ENCODE measurements at places on chromosomes 1 and 21.

GRCh38 chr1:156122519-156123355 lies 8.2 kb downstream of the LMNA start:
- DNase-seq = no peak

GRCh38 chr1:2530513-2531361 lies 674 bp upstream of the HES5 start:
- DNase-seq = no peak

GRCh38 chr1:198258491-198258890 lies 101.7 kb downstream of the NEK7 start:
- no peak for DNase-seq

DNA sequence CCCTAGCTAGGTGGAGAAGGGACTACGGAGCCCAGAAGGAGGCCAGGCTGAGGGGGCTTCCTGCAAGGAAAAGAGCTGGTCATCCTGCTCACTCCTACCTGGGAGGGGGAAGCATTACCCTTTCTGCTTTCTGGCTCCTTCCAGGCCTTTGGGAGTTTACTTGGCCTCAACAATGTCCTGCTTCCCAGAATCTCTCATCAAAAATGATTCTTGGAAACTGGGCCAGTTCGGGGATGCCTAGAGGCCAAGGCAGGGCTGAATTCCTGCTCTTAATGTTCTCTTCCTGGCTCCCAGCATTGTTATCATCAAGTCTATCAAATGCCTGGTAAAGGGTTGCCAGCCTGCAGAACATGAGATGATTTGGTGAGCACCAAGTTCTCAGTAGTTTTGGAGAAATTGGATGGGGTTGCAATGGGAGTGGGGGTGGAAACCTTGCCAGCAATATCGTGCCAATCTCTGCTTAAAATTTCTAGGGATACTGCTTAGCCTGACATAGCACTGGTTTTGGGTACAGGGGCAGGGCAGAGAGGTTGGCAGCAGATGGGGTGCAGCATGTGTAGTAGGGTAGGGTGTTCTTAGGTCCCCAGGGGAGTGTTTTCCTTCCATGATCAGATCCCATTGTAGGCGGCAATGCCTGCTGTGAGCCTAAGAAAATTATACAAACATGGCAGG lies 7.7 kb upstream of the PAFAH2 start:
- DNase-seq = no peak

GRCh38 chr21:45226540-45227326 lies 61.0 kb downstream of the POFUT2 start:
- DNase-seq = peak; percentile 59

DNA sequence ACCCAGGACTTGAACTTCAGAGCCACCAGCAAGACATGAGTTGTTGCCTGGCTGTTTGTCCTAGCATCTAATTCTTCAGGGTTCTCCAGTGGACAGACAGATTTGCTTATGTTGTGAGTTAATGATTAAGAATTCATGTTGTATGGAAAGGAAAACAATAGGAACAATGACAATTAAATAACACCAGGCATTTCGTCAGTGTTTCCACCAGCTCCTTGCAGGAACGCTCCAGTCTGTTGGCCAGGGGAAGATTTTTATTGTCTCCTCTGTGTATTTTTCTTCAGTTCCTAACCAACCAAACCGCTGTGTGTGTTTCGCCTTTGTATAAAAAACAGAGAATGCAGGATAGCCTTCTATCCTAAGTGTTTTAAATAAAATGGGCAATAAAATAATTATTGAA lies 64.4 kb upstream of the PTGFR start:
- DNase-seq = no peak

DNA sequence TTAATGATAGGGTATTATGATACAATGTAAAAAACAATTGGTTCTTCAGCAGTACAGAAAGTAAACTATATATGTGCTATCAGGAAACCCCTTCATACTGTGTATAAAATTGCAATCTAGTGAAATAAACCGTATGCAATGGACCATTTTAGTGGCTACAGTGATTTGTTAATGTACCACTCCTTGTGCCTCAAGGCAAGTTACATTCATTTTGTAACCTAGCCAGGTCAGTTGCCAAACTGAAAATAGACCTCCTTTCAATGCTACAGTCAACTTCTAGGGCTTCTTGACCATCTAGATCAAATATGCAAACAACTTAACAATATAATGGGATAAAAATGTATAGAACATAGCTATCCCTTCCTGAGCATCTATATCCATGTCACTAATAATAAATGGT lies 52.0 kb upstream of the RAVER2 start:
- no peak for DNase-seq

GRCh38 chr1:162881590-162881989 lies 20.6 kb upstream of the CCDC190 start:
- no peak for DNase-seq

DNA sequence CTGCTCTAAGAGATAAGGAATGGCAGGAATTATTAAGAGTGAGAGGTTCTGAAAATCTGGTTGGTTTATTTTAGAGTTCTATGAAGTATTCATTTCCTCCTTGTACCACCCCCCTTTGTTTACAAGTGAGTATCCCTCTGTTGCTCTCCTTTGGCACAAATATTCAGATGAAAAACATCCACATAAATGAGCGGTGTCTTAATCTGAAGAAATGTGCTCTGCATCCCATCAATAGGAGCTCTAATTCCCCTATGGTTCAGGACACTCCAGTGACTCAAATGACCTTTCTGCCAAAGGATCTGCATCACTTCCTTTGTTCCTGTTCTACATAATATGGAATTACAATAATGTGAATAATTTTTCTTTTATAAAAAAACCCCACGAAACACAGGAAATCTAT lies 16.6 kb downstream of the DDAH1 start:
- DNase-seq = no peak

- no peak for DNase-seq
Observed at GRCh38 chr1:19969898-19970660, 9.3 kb downstream of the PLA2G2A start.

DNA sequence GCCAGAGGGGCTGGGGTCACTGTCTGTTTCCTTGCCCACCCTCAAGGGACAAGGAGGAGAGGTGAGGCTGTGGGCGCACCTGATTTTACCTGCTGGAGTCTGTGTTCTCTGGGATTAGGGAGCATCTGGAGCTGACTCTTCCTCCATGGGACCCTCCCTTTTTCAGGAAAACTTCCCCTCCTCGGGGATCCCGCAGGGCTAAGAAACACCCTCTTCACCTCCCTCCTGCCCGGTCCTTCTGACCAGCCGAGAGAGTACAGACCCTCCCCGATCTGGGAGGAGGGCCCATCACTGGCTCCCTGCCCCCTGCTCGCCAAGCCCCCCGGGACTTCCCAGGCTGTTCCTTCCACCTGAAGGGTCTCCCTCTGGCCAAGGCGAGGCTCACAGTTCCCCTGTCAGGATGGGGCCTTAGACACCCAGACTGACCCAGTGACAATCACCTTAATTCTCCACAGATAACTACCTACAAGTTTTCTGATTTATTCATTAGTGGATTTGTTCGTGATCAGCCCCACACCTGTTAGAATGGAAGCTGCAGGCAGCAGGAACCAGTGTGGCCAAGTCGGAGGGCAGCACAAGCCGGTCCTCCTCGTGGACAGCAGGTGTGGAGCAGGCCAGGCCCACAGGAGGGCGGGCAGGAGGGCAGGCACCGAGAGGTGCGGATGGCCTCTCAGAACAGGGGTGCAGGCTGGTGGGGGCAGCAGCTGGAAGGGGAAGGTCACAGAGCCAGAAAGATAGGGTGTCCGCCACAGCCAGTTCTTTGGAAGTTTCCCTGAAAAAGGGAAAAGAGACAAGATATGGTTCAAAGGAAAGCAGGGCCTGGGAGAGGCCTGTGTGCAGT lies 15.9 kb upstream of the SAMD11 start:
- no peak for DNase-seq

DNA sequence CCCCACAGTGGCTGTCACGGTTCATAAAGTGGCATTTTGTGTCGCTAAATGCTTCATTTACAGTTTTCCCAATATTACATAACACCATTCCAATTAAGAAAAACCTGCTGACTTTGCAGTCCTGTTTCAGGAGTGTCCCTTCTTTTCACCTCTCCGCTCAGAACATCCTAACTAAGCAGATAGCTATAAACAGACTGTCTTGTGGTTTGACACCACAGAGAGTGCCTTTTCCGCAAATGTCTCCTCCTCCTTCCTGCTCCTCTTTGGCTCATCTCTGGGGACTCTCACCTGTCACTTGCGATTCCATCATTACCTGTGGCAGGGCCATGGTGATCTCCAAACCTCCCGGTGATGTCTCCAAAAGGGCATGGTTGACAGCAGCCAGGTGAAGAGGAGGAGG lies 119.0 kb downstream of the CNIH3 start:
- no peak for DNase-seq

GRCh38 chr1:6338695-6339094 lies 54.9 kb downstream of the ACOT7 start:
- DNase-seq = no peak

DNA sequence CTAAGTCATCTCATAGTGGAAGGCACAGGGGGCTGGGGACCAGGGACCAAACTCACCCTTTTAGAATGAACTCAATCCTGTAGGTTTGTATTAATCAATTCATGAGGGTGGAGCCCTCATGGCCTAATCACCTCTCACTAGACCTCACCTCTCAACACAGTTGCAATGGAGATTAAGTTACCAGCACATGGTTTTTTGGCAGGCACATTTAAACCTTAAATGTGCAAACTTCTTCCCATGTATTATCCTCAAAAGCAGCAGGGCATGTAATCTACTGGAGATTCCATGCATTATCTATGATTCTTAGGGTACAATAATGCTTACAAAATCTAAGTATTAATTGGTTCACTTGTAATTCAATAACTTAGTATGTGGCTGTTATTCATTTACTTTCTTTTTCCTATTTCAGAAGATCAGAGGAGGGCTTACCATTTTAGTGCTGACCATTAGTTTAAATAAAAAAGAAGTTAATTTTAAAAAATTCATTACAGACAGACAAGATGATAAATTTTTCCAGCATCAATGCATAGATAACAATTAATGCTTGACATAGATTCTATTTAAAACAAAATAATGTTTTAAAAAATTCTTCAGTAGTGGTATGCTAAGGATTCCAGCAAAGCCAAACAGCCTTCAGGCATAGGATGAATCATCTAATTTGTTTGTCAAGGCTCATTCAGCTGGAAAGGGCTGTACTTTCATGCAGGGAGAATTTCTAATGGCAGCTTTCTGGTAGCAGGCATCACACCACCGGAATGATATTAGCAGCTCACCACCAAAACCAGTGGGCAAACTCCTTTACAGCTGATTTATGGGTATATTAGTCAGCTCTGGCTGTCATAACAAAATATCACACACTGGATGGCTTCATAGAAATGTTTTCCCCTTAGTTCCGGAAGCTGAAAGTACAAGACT lies 124.6 kb upstream of the ZNF648 start:
- no peak for DNase-seq

DNA sequence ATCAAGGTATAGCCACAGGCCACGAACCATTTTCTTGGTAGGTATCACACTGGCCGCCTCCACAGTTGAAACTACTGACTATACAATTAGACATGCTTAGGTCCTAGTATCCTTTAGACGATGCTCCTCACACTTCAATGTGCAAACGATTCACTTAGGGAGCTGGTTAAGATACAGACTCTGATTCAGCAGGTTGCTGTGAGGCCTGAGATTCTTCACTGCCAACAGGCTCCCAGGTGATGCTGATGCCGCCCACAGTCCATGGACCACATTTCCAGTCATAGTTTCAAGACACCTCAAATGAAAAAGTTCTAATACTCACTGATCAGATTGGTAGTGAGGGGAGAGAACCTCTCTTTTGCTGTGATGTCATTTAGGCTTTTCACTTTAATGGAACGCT lies 6.8 kb downstream of the ATP5PO start:
- DNase-seq = no peak

- no peak for DNase-seq
Observed at GRCh38 chr1:185059950-185060571, 14.7 kb downstream of the RNF2 start.

DNA sequence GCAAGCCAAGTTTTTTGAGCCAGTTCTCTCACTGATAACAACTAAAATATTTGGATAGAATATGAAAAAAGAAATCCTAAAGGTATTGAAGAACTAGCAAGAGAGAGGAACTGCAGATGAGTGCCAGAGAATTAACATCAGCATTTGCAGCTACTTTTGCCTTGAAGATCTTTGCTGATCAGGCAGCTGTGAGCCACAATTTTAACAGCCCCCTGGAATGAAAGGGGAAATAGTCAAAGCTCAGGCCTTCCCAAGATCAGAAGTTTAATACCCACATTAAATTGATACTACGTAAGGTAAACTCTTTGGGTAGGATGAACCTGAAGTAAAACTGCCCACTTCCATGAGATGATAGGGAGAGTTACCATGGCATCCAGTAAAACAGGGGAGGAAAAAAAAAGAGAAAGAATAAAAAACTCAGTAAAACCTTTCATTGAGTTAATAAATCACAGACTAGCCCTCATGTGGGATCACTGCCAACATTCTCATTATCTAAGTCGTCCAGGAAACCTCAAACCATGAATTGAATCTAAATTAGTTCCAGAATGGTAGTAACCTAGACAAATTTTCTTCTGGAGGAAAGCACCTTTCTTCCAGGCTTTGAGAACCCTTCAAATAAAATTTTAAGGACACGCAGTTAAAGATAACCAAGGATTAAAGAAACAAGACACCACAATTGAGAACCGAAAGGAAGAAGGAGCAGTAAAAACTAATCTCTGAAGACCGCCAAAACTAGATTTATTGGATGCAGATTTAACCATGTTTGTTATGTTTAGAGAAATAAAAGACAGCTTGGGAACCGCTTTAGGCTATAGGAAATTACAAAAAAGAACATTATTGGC lies 28.3 kb downstream of the SCP2 start:
- DNase-seq = no peak

DNA sequence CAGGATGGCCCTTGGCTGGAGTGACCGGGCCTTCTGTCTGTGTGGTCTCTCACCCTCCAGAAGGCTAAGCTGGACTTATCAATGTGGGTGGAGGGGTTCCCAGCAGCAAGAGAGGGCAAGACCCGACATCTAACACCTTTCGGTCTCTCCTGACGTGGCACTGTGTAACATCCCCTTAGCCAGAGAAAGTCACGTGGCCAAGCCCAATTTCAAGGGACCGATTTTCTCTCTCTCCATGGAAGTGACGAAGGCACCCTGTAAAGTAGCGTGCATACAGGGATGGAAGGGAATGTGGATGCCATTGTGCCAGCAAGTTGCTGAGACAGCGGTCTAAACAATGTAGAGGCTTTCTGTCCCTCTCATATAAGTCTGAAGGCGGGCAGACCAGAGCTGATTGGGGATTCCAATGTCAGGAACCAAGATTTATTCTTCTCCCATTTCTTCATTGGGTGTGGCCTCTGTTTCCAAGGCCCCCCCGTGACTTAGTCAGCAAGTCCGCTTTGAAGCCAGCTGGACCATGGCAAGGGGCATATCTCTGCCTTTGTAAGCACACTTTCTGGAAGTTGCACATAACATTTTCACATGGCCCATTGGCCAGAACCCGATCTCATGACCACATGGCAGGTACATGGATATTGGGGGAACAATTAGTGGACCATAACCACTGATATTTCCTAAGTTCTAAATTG lies 12.5 kb downstream of the MX1 start:
- DNase-seq = no peak

DNA sequence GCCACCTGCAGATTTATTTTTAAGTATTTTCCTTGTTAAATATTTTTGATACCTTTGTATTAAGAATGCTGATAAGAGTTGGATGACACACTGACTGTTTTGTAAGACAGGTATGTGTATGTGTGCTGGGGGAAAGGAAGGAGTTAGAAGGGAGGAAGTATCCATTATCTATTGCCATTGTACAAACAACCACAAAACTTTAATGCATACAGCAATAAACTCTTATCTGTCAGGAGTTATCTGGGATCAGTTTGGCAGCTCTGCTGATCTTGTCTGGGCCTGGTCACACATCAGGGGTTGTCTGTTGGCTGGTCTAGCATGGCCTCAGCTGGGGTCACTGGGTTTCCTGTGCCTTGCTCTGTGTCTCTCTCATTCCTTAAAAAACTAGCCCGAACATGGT lies 423.9 kb upstream of the USP24 start:
- no peak for DNase-seq

- no peak for DNase-seq
Observed at GRCh38 chr1:229159668-229160544, 111.0 kb upstream of the RAB4A start.
